ENCODE measurements at places on chromosomes 4 and X.

DNA sequence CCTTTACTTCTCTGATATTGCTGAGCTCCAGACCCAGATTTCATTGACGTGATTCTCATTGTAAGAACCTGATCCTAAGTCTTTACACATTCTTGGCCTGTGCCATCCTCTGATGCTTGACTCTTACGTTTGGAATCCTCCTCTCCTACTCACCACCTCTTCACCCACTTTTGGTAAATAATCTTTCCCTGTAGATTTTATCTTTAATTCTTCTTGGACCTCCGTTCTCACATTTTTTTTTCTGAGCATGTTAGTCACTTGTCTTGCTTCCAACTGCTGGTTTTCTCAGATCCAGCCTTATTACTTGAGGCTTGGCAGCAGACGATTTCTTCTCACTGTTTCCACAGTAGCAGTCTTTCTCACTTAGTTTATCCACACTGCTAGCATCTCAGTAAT is 12.4 kb upstream of the SH3RF1 start:
- no peak for DNase-seq

GRCh38 chr4:130077275-130077674 is 981.3 kb downstream of the C4orf33 start:
- no peak for DNase-seq

DNA sequence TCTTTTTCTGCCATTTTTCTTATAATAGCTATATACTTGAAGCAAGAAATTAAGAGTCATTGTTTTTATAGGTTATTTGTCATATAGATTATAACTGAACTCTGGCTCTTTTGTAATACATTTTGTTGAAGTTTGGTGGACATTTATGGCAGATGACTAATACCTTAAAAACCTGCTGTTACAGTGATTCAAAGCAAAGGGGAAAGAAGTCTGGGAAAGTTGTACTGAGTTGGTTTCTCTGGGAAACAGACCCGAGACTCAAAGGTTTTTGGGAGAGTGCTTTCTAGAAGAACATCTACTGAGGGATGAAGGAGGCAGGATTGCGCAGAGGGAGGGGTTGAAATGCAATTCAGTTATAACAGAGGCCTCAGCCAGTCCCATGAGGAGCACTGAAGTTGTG is 35.9 kb downstream of the NAP1L5 start:
- DNase-seq: no peak

DNA sequence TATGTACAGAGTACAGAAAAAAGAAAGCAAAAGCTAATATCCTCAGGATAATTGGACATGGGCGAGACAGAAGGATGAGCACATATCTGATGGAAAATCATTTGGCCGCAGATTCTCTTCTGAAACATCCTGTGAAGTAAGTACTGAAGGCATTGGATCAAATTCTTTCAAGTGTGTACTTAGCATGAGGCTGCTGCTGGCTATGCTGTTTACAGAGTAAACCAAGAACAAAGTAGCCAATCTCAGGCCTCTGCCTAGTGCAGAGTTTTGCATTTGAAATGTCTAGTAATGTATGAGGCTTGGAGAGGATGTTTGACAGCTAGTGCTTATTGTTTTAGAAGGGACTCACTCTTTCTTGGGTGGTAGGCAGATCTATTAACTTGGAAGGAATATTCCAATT is 128.5 kb downstream of the MAGEC2 start:
- DNase-seq: no peak

DNA sequence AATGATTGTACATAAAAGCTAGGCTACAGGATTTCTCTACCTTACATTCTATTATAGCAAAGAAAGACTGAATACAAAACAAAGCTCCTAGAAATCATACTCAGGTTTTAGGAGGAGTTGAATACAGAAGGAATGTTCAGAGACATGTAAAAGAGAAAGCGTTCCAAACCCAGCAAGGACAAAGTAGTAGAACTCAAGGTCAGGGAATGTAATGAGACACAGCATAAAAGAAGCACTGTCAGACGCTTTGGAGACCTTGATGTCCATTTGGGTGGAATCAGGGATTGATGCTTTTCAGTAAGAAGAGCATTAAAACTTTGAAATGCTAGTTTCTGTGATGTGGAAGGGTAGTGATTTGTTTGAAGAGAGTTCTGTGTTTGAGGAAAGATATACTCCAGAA is 303.6 kb downstream of the PCDH7 start:
- DNase-seq: no peak

DNA sequence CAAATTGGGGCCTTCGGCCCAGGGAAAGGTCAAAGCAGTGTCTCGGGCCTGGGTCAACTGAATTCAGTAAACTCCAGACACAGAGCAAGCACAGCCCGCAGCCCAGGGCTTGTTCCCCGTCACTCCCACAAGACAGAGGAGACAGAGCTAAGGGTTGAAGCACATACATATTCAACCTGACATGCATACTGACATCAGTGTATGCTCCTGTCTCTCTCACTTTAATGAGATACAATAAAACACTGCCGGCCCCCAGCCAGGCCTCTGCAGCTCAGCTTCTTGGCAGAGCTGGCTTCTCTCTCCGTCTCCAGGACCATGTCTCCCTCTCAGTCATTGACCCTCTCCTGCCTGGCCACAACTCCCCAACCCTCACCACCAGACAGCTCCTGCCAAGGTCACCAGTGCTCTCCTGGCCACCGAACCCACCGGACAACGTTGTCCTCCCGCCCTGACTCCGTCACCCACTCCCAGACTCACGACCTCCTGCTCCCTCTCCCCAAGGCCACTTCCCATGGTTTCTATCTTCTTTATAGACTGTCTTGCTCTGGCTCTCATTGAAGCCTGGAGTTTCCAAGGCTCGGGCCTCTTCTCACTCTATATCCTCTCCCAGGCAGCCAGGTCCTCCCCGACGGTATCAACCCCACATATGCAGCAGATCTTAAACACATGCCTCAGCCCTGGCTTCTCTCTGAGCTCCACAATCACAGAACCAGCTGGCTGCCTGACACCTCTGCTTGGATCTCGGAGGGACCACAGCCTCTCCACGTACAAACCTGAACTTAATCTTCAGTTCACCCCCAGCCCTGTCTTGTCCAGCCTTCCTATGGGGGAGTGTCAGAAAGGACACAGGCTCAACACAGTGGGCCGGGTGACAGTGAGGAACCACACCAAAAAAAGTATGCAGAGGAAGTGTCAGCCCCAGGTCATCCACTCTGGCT is 67.7 kb upstream of the C4orf50 start:
- DNase-seq: no peak

DNA sequence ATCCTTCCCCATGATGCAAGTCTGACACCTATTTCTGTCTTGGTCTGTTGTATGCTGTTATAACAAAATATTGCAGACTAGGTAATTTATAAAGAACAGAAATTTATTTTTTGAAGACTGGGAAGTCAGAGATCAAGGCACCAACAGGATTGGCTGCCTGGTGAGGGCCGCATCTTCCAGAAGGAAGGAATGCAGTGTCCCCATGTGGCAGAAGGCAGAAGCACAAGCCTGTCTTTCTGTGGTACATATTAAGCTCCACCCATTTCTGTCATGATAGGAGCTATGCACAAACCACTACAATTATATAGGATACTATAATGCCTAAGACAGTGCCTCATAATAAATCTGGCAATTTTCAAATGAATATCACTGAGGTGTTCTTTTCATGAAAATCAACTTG is 502.3 kb upstream of the DIAPH2 start:
- no peak for DNase-seq

- no peak for DNase-seq
Observed at GRCh38 chr4:6746721-6747293, 30.8 kb downstream of the BLOC1S4 start.

DNA sequence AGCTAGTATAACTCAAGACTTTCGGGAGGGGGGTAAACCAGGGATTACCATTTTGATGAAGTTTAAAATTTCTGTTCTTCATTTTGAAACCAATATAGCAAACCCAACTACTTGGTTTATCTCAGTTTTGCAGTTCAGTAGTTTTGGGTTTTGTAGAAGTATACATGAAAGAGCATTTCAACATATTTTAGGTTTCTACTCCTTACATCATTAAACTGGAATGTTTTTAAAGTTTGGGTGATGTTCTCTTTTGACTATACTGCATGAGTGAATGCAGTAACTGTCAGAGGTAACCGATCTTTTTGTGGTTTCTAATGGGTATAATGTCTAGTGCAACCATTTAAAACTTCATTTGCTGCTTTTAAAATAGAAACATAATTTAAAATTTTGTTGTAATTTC is 248.3 kb upstream of the MAD2L1 start:
- no peak for DNase-seq

DNA sequence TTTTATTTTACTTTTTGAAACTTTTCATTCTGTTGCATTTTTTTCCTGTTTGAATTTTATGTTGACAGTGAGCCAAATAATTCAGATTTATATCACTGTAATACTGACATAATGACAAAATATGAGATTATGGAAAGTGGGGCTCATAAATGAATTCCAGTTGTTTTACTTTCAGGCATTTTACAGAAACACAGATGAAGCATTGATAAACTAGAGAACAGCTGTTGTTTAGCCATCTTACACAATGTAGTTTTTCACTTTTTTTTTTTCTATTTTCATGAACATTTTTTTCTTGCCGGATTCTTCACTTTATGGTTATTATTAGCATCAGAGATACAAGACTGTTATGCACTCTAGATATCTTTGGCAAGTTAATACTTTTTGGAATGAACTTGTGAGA is 91.7 kb upstream of the PAQR3 start:
- DNase-seq: no peak

DNA sequence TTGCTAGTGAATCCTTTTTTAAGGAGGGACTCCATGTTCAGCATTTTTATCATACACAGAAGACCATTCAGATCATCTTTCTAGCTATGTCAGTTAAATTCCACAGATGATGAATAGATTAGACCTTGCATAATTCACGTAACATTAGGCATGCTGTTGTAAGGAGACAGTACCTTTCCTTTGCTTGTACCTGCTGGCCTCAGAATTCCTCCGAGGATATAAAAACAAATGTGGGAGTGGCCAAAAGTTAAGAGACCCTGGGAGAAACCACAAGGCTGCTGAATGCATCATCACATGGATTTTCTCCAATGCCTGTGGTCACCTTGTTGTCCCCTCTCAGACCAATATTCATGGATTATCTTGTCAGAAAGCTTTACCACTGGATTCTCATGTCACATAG is 201.4 kb downstream of the MAGEB17 start:
- DNase-seq: no peak

DNA sequence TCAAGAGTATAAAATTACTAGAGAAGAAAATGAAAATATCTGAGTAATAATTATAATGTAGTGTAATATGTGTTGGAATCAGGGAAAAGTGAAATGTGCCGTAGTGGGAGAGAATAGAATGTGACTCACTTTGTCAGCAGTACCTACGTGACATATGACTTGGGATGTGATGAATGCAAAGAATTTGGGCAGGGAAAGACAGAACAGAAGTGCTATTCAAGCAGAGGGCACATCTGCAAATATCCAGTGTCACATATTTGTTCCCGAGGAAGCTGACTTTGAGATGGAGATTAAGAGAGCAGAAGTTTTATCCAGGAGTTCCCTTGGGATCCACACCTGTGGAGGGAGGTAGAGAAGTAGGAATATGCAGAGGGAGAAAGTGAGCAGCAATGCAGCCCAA is 69.3 kb upstream of the HS3ST1 start:
- no peak for DNase-seq

- DNase-seq: no peak
Observed at GRCh38 chr4:158850800-158851644, 82.2 kb downstream of the FNIP2 start.

DNA sequence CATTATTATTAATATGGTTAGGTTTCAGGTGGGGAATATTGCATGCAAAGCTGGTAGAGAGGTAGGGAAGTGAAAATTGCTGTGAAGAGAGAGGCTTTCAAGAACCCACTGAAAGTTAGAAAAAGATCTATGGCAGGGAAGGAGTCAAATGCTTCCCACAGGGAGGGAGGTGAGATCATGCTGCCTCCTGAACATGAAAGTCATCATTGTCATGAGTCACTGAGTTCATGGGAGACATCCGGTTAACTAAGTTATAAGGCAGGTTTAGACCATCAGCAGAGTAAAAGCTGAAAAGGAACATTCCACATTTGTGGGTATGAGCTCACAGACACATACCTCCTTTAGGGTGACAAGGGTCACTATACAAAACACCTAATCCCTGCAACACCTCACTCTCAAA is 16.2 kb downstream of the GATB start:
- no peak for DNase-seq

- no peak for DNase-seq
Observed at GRCh38 chr4:107733431-107733925, 13.4 kb upstream of the PAPSS1 start.

DNA sequence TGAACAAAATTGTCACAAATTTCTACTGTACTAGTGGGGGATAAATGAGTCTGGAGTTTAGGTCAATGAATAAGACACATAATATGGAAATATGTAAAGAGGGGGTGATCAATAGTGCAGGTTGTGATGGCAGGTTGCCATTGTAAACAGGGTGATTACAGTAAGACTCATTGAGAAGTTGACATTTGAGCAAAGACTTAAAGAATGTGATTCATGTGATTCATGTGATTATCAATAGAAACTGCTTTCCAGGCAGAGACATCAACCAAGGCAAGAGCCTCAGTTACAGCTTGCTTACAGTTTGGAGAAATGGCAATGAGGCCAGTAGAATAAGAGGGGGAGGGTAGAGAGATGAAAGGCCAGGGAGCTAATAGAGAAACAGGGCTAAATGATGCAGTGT is 45.8 kb upstream of the GIMD1 start:
- DNase-seq: no peak

- DNase-seq: no peak
Observed at GRCh38 chrX:43656005-43656494, at the start of gene MAOA. MAOA (plus strand) TSS chrX:43656299; CDS start chrX:43656342, 43 bp downstream.

DNA sequence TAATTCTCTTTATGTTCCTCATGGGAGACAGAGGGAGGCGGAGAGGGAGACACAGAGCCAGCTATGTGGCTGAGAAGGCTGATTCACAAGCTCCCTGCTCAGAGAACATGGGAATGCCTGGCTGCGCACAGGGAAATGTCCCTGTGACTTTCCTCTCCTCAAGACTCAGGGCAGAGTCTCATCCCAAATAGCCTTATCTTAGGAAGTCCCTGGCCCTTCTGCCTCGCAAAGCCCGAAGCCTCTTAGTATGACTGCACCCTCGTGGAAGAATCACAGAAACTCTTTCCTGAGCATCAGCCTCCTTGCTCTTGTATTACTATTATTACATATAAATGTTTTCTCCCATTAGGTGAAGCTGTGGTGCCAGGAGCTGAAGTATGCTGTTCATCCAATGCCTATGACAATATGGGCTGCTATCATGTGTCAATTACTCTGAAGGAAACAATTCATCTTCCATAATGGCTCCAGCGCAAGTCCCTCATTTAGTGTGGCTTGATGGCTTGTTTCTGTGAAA is 230.5 kb downstream of the MGST2 start:
- DNase-seq: no peak

DNA sequence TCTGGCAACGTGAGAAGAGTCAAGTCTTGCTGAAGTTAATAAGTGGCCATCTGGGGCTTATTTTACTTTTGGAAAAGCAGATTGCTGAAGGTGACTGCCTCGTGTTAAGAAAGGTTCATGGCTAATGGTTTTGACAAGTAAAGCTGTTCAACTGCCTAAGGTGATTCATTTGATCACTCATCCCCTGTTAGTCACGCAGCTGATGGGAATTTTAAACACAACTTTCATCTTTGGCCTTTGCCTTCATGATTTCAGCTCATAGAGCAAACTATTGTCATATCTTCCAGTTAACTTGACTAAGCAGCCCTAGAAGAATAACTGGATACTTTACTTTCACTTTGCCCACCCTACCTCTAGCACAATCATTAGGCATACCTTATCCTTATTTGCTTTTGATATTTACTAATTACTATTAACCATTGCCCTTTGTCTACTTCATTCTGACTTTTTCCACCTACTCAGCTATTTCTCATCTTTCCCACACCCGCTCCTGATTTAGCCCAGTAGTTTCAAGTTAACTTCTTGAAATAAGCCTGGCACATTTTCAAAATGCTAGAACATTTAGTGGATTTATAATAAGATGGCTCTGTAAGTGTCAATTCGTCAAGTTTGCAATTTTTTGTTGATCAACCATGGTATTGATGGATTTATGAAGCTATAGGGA is 170.6 kb upstream of the S100G start:
- no peak for DNase-seq

Data from CMK (cell line).